Stimulated activated CD8-positive, alpha-beta memory T cell treated with anti-CD3 and anti-CD28 coated beads, Interleukin-2, amount 100 ng/mL, for 48 hours (primary cell): ENCODE measurements at places on chromosomes 13 and 19.

DNA sequence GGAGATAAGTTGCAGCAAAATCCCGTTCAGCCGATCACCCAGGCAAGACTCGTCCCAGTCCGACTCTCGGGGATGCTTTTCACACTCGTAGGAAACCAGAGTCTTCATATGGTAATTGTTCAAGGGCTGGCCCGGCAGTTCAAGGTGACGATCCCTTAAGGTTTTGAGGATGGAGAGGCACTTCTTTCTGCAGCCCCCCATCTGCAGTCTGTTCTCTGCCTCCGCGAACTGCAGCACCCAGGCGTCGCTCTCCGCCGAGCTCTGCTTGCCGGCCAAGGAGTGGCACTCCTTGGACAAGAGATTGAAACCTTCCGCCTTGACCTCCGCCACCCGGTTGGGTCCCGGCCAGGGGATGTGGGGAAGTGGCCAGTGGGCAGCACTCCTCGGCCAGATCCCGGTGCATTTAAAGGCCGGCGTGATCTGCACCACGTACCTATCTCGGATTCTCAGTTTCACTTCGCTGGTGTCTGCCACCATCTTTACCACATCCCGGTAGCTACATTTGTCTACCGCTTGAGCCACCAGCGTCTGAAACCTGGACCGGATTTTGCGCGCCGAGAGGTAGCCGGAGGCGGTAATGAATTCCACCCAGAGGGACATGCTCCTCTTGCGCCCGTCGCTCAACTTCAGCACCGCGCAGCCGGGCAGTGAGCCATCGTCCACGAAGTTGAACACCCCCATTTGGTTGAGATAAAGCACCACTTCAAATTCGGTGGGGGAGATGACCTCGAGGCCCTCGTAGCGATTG, 1.1 kb downstream of the MAB21L1 start:
- no peak for DNase-seq

- no peak for DNase-seq
Measured at GRCh38 chr13:93889430-93889951, 590.0 kb downstream of the DCT start.

DNA sequence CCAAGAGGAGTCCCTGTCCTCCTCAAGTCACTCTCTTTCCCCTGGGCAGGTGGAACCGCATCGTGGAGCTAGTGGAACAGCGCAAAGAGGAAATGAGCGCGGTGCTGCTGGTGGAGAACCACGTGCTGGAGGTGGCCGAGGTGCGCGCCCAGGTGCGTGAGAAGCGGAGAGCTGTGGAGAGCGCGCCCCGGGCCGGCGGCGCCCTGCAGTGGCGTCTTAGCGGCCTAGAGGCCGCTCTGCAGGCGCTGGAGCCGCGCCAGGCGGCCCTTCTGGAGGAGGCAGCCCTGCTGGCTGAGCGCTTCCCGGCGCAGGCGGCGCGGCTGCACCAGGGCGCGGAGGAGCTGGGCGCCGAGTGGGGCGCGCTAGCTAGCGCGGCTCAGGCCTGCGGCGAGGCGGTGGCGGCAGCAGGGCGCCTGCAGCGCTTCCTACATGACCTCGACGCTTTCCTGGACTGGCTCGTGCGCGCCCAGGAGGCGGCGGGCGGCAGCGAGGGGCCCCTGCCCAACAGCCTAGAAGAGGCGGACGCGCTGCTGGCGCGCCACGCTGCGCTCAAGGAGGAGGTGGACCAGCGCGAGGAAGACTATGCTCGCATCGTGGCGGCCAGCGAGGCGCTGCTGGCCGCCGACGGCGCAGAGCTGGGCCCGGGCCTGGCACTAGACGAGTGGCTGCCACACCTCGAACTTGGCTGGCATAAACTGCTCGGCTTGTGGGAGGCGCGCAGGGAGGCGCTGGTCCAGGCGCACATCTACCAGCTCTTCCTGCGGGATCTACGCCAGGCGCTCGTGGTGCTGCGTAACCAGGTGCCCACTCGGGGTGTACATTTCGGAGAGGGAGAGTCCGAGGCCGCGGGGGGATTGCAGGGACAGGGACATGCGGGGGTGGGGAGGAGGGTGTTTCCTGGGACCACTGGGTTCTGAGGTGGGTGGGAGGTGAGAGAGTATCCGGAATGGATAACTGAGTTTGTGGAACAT, 52.8 kb downstream of the SPTBN4 start:
- no peak for DNase-seq

DNA sequence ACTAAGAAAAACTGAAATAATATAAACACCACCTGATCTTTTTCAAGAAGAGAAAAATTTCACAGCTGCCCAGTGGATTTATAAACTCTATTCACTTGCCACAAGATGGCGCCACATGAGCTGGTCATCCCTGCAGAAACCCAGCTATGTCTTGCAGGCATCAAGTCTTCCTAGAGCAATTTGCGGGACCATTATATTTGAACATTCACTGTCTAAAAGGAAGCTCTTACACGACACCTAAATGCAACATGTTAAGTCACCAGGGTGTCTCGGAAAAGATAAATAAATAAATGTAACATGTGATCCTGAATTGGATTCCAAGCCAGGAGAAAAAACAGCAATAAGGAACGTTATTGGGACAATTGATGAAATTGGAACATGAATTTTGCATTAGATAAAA, 20.3 kb upstream of the AKT2 start:
- peak; percentile 52 for DNase-seq

GRCh38 chr13:30334663-30335386, 27.5 kb upstream of the KATNAL1 start:
- no peak for DNase-seq

DNA sequence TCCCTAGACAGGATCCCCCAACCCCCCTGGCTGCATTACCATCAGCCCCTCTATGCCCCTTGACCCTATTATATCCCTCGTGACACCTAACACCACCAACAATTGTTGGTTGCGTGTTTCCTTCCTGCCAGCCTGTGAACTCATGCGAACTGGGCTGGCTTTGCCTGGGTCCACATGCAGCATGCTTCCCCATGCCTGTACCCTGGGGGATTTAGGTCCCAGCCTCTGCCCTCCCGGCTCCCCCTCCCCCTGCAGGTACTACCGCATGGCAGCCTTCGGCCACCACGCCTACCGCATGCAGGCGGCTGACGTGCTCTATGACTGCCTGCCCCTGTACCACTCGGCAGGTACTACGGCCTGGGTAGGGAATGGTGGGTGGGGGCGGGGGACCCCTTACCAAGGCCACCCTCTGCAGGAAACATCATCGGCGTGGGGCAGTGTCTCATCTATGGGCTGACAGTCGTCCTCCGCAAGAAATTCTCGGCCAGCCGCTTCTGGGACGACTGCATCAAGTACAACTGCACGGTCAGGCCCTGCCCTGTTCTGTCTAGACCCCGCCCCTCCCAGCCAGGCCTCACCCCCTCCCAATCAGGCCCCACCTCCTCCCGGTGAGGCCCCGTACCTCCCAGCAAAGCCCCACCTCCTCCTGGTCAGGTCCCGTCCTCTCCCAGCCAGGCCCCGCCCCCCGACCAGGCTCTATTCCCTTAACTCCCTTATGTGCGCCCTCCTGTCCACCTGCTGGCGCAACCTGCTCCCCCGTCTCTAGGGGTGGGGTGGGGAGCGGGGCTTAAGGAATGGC, 18.5 kb downstream of the SLC27A1 start:
- DNase-seq = peak; percentile 89

DNA sequence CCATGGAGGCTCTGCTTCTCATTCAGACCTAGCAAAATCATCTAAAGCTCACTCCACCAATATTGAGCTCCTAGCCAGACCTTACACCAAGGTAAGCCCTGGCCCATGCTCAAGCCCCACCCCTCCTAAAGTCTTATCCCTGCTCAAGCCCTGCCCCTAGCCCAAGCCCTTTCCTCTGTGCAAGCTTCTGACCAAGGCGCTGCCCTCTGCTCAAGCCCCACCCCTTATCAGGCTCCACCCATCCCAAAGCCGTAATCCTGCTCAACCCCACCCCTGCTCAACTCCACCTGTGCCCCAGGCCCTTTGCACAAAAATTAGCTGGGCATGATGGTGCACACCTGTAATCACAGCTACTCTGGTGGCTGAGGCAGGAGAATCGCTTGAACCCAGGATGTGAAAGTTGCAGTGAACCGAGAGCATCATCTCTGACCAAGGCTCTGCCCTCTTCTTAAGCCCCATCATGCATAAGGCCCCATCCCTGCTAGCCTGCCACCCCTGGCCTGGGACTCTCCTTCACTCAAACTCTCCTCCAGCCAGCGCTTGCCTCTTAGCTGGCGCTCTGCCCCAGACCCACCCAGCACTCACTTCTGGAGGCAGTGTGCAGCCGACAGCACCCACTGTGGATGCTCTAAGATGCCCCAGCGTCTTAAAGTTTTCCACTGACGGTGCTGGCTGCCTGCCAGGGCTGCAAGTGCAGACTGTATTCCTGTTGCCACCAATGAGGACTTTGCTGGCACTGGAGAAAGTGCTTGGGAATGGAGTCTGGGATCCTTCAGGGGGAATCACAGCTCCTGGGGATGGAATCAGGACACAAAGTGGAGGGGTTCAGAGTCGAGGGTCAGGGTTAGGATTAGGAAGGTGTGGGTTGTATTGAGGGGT, 16.5 kb downstream of the KLK4 start:
- DNase-seq = no peak

- DNase-seq = no peak
Measured at GRCh38 chr13:111122056-111122455, 6.9 kb downstream of the ARHGEF7 start.

DNA sequence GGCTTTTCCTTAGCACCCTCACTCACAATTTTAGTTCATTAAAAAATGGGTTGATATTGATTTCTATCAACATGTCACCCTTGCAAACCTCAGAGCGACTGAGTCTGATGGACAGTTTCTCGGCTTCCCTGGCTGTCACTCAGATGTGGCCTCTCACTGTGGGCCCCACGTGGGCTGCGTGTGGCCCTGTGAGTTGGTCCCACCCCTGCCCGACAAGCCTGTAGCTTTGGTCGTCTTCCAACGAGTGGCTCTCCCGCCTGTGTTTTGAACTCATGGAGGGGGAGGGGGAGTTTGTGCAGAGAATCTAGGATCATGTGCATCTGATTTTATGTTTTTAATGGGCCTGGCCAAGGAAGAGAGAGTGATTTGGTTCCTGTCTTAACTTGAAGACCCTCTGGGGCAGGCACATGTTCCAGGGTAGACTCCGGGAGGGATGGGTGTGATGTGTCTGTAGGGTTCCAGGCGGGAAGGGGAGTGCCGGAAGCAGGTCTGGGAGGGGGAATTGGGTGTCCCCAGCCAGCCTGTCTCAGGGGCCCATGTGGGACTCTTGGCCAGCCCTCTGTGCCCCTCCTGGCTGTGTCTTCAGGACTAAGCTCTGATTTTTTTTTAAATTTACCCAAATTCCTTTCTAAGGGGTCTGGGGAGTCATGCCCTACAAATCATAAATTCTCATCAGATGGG, 18.9 kb downstream of the ATP11A start:
- no peak for DNase-seq

DNA sequence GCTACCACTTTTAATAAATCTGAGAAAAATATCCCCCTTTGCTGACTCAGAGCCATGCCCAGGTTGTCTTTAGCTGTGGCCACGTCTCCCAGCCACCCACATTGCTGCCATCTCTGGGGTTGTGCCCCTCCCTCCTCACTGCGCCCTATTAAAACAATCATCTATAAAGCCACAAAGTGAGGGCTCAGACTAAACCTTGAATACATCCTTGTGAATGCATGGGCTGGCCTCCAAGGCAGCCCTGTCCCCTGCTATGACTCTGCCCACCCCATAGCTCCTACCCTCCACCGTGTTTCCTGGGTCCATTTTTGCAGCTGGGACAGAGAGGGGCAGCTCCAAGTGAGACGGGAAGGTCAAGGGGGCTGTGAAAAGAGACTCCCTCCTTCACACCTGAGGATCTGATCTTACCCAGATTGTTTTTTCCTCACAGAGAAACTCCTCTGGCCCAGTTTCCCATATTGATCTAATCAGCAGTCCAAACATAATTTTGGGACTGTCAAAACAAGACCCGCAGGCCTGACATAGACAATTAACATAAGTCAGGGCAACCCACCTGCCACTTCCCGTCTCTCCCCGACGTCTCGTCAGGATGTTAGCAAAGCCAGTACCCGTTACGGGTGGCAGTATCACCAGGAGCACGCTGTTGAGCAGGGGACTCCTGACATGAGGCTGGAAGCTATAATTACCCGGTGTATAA, 199.0 kb downstream of the KATNAL1 start:
- DNase-seq = no peak

DNA sequence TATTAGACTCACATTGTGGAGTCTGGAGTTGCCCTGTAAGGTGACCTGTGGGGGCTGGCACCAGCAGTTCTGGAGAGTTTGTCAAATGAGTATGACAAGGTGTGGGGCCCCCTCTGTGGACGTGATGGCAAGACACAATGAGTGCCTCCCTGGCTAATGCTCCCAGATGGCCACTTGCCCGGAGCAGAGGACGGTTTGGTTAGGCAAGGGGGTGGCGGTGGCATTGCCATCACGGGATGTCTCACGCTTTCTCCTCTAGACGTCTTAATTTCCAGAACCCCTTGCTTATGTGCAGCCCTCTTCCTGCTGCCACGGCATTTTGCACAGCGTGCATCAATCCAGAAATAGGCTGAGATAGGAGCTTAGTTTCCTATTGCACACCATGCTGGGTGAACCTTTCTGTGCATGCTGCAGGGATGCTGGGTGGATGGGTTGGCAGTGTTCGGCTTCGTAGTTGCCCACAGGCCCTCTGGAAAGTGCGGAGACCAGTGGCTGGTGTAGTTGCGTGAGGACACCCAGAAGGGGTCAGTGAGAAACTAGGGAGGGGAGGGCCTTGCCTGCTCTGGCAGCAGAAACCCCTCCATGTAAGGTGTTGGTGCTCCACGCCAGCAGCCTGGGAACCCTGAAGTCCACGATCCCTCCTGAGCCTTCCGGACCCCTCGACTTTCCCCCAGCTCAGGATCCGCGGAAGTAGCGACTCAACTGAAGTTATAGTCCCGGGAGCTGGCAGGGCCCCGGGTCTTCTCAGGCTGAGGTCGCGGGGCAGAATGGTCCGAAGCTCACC, 18.1 kb upstream of the LRP3 start:
- no peak for DNase-seq

DNA sequence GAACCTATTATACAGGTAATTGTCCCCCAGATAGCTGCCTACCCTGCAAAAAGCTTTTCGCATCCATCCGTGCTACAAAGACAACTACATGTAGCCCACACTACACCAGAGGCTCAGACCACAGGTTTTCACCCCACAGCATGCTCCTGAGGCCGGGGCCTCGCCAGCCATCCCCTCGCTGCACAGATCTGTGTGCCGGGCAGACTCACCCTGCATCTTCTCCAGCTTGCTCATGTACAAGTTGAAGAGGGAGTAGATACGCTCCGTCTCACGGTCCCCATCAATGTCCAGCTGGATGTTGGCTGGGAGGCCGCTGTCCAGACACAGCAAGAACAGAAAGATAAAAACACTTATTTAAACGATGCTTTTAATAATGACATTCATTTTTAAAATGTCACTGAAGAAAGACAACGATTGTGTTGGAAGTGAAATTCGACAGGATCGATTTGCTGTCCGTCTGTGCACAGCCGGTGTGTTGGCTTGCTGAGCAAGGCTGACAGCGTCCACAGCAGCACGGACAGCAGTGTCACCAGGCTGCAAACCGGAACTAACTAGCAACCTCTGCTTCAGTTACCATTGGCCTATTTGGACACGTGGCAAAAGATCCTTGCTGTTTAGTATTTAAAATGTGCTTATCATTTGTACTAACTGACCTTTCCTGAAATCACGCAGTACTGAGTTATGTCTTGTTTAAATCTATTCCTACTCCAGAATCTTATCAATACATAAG, 18.6 kb upstream of the C13orf46 start:
- no peak for DNase-seq
